SK-MEL-5 (cell line): ENCODE measurements at places on chromosomes 5 and 9. TPM values are rescaled to one million over a fixed set of nuclear protein-coding genes. Genes with fewer than 3 reads are reported as not detected.
A peak's percentile ranks its signal among the peaks of the same experiment; 100 is the strongest.

DNA sequence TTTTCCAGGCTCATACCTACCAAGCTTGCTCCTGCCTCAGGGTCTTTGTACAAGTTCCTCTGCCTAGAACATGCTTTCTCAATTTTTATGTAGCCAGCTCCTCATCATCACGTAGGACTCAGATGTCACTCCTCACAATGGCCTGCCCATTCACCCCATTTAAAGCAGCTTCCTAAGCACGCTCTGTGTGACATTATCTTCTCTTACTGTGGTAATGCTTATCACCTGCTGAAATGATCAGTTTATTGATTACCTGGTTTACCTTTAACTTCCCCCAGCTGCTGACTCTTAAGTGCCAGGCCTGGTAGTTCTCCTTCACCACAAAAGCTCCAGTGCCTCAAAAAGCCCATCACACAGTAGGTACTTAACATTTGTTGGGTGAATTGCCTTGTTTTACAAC, 13.6 kb downstream of the FUBP3 start:
- DNase-seq: no peak

GRCh38 chr5:95718203-95718602, 12.9 kb upstream of the RHOBTB3 start:
- DNase-seq: no peak

DNA sequence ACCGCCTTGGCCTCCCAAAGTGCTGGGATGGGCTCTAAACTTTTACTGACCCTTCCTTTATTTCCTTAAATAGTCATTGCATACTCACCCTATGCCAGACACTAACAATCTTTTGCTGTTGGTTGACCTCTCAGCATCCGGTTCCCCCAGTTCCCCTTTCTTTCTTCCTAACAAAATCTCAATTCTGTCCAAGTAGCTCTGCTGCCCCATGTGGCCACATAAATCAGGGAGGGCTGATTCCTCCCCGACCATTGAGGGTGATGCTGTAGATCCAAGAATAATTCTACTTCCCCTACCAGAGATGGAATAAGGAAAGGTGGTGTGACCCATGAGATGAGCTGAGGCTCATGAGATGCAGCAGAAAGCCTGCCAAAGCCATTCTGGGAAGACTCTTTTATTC, 315.3 kb upstream of the MSX2 start:
- peak; percentile 14 for DNase-seq

GRCh38 chr5:77355751-77356150, 136.4 kb downstream of the WDR41 start:
- no peak for DNase-seq

GRCh38 chr9:8558176-8558575, 758.6 kb upstream of the DMAC1 start:
- DNase-seq: no peak

The STK32A gene
- 37.9 and 41.2 TPM in 2 replicates for total RNA-seq

The CPLANE1 gene
- total RNA-seq: 17.3 and 23.0 TPM in 2 replicates
